Stimulated activated CD4-positive, alpha-beta T cell treated with anti-CD3 and anti-CD28 coated beads, Interleukin-12 subunit alpha, Interleukin-12 subunit beta, amount 100 ng/mL, for 48 hours (primary cell): ENCODE measurements at places on chromosomes 2 and 18.

- DNase-seq, result no peak
These were observed 70.6 kb downstream of the GDF7 start for GRCh38 chr2:20737505-20737904.

DNA sequence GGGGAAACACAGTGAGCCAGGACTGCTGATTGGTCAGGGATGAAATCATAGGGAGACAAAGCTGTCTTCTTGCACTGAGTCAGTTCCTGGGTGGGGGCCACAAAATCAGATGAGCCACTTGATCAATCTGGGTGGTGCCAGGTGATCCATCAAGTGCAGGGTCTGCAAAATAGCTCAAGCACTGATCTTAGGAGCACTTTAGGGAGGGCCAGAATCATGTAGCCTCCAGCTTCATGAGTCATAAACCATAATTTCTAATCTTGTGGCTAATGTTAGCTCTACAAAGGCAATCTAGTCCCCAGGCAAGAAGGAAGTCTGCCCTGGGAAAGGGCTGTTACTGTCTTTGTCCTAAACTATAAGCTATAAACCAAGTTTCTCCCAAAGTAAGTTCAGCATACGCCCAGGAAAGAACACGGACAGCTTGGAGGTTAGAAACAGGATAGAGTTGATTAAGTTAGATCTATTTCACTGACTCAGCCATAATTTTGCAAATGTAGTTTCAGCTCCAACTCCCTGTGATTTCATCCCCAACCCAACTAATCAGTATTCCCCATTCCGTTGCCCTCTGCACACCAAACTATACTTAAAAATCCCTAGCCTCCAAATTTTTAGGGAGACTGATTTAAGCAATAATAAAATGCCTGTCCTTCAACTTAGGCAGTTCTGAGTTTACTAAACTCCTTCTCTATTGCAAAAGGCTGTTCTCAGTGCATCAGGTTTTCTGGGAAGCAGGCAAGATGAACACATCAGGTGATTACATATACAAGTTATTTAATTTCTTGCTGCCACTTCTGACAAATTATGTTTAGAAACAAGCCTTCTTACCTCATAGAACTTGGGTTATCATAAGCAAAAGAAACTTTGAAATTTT is 226.9 kb upstream of the SPOPL start:
- DNase-seq, result no peak

DNA sequence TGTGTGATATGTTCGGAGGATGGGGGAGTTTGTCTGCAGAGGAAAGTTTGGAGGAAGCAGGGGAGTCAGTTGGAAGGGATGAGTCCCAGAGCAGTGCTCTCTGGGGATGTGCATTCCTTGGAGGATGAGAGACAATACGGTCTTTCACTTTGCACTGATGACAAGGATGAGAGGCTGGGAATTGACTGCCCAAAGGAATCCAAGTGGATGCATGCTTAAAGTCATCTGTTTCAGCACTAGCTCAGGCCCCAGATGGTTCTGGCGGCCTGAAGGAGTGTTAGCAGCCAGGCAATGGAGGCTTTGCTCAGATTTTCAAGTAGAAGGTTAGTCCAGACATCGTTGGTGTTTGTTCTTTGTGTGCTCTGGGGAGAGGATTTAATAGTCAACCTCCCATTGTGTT is 100.2 kb downstream of the CRIM1 start:
- no peak for DNase-seq

GRCh38 chr18:68427951-68428401 is 286.9 kb downstream of the TMX3 start:
- no peak for DNase-seq

DNA sequence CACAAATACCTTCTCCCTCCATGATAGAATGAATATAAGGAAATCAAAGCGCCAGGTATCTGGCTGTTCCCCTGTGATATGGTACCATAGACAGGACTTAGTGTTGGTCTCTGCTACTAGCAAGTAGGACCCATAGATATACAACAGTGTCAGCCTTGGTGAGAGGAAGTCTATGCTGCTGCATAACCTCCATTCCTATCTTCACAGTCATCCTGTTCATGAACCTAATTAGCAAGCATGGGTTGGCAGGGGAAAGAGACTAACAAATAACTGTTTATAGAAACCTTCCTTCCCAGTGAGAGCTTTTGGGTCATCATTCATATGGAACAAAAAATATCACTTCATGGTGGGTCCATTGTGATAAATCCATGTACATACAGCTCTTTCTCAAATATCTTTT is 188.9 kb upstream of the FAM98A start:
- DNase-seq, result no peak

- no peak for DNase-seq
These were observed 137.4 kb downstream of the INHBB start for GRCh38 chr2:120483355-120483754.
